Choroid plexus epithelial cell (primary cell): ENCODE measurements at places on chromosomes 5 and 9.

DNA sequence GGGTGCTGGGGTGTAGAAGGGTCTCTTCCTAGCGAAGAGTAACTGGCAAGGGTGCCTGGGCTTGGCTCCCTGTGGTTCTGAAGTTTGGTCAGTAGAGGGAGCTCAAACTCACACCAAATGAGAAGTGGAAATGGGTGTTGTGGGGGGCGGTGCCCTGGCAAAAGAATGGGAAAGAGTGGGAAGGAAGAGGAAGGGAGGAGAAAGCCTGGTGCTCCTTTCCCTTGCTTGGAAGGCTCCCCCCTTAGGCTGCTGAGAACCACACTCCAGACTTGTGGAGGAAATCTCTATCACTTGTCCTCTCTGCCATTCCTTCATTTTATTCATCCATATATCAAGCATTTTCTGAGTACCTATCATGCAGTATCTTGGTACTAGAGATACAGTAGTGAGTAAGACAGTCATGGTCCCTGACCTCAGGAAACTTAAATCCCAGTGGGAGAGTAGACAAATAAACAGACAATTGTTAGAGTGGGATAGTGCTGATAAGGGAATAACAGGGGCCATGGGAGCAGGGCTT lies 13.0 kb downstream of the SLC4A9 start:
- peak; percentile 74 for DNase-seq

GRCh38 chr9:114112778-114113584 lies 13.9 kb upstream of the KIF12 start:
- DNase-seq = peak; percentile 65

DNA sequence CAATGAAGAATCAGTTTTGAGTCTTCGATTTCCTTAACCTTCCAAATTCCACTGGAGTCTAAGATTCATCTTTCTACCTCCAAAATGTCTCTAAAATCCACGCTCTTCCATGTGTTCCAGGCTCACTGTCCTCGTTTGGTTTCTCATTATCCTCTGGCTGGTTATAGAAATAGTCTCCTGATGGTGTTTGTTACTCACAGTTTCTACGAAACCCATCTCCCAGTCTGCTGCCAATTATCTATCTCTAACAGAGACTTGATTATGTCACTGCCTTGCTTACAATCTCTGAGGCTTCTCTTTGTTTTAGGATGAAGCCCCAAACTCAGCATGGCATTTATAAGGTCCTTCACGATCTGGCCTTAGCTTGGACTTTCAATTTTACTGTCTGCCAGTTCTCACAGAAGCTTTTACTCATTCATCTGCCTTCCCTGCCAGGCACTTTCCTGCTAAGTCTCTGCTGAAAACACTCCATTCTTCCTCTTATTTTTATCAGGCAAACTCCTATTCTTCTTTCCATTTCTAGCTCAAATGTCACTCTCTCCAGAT lies 339.6 kb upstream of the SGCD start:
- no peak for DNase-seq

DNA sequence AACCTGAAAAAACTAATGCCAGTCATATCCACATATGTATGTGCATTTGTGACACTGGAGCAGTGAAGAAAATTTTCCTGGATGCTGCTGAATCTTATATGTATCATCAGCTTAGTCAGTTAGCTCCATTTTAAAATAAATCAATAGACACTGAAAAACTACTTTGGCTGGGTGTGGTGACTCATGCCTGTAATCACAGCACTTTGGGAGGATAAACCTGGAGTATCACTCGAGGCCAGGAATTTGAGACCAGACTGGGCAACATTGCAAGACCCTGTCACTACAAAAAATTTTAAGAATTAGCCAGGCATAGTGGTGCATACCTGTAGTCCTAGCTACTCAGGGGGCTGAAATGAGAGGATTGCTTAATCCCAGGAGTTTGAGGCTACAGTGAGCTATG lies 511.0 kb upstream of the TLE4 start:
- DNase-seq = no peak

GRCh38 chr9:136047775-136048559 lies 47.1 kb downstream of the NACC2 start:
- DNase-seq = no peak

DNA sequence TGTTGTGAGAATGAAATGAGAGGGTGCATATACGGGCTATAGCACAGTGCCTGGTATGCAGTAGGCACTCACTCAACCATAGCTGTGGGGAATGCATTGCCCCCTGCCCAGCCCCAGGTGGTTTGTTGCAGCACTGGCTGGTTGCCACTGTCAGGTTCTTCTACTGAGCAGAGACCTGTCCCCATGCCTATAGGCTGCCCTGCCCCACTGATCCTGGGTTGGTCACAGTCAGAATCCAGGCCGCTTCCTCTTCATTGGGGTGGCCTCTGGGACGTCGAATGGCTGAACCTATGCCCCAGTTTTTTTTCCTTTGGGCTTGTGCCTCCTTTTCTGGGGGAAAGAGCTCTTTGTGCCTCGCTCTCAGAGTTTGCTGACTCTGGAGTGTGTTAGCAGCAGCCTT lies 74.6 kb downstream of the RGS3 start:
- no peak for DNase-seq

DNA sequence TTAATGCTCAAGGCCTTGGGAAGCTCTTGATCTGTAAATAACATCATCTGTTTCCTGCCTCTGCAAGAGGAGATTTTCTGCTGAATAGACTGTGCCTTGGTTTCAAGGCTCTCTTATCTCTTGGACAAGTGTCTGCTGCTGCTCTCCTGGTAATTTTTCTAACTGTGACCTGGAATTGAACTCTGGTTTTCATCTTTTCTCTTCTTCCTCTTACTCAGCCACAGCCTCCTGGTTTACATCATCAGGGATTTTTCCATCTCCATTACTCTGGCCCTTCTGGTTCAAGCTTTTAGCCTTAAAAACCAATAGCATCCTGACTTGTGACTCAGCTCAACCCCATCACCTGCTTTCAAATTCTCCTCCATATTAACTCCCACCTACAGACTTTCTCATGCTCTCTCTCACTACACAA lies 49.6 kb upstream of the ITGA1 start:
- DNase-seq = peak; percentile 78

DNA sequence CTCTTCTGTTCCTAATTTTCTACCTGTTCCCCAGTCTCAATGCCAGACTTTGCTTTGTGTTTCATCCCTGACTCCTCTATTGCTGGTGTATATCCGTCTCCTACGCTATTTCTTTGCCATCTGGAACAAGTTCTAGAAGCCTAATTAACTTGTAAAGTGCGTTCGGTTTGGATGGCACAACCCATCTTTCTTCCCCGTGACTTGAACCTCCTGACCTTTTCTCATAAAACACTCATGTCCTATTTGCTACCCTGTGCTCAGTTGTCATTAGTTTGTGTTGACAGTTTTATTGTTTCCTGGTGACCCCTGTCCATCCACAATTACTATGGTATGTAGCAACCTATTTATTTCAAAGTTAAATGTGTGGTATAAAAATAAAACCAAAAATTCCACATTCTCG lies 323.5 kb downstream of the TLE4 start:
- no peak for DNase-seq

GRCh38 chr9:107523539-107523938 lies 34.0 kb upstream of the KLF4 start:
- no peak for DNase-seq

- peak; percentile 36 for DNase-seq
These were observed 165.7 kb downstream of the MPDZ start for GRCh38 chr9:13113751-13114150.

DNA sequence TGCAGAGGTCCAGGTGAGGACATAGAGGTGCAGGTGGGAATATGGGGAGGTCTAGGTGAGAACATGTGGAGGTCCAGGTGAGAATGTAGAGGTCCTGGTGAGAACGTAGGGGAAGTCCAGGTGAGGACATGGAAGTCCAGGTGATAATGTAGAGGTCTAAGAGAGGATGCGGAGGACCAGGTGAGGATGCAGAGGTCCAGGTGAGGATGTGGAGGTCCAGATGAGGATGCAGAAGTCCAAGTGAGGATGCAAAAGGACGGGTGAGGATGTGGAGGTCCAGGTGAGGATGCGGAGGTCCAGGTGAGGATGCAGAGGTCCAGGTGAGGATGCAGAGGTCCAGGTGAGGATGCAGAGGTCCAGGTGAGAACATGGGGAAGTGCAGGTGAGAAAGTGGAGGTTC lies 133.8 kb downstream of the MRPL36 start:
- DNase-seq = no peak

GRCh38 chr5:103523319-103523718 lies 39.3 kb downstream of the NUDT12 start:
- no peak for DNase-seq

GRCh38 chr9:110700953-110701352 lies 32.4 kb downstream of the MUSK start:
- DNase-seq = peak; percentile 35

GRCh38 chr5:137152616-137153015 lies 346.5 kb downstream of the SPOCK1 start:
- no peak for DNase-seq

GRCh38 chr5:1879292-1880263 lies 3.1 kb downstream of the IRX4 start:
- no peak for DNase-seq

GRCh38 chr5:82639393-82640144 lies 361.4 kb upstream of the RPS23 start:
- peak; percentile 58 for DNase-seq

DNA sequence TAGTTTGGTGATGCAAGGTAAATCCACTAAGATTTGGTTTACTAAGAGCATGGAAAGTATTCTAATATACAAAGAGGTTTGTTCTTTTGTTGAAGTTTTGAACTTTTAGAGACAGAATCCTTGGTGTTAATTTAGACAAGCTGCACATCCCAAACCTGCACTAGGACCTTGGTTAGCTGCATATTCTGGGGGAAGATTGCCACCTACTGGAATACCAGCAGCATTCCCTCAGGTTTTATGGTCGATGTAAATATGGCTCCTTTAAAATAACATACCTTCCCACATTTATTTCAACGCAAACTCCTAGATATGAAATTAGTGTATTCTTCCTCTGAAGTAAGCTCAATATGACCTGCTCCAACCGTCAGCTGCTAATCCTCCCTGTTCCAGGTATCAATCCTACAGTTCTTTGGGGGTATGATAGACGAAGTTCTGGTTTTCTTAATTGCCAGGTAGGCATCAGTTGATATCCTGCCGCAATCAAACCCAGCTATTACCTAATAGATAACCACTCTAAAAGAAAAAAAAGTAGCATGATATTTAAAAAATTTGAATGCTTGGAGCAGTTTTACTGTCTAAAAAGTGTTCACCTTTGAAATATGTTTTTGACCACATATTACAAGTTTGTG lies 624.1 kb downstream of the ISL1 start:
- peak; percentile 51 for DNase-seq

GRCh38 chr5:98514215-98514614 lies 259.2 kb upstream of the RGMB start:
- DNase-seq = no peak

- DNase-seq = no peak
These were observed 132.6 kb upstream of the IRX4 start for GRCh38 chr5:2015124-2015848.

GRCh38 chr5:96588539-96588938 lies 73.6 kb upstream of the CAST start:
- no peak for DNase-seq

- peak; percentile 83 for DNase-seq
These were observed 5.3 kb downstream of the ERAP2 start for GRCh38 chr5:96881511-96882115.

GRCh38 chr5:153565822-153566221 lies 75.4 kb downstream of the GRIA1 start:
- peak; percentile 84 for DNase-seq

GRCh38 chr9:119652931-119653330 lies 283.7 kb upstream of the BRINP1 start:
- DNase-seq = no peak

DNA sequence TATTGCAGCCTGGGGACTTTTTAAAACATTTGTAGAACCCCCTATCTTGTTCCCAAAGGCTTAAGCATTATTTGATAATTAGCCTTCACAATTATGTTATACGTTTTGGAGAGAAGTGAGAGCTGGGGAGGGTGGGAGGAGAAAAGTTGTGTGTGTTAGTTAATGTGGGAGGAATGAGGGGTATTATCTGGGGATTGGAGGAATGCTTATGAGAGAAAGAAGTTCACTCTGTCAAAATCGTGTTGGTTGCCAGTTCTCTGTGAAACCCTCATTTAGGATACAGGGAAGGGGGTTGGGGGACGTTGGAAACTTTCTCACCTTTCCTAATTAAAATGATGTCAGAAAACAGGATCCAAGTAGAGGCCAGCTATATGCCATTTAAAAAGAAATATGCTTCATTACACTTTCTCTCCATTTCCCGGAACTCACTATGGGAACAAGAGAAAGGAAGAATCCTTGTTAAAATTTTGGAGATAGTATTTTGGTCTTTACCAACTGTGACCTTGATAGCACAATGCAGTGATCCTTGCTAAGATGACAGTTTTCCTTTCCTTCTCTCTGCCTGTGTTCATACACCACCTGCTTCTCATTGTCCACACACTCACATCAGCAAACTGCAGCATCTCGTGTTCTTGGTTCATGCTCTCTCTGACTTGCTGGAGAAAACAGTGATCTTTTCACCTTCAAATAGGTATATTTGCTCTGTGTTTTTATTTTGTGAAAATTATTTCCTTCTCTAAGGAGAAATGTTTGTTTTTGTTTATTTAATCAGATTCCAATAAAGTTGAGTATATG lies 336.7 kb upstream of the CLINT1 start:
- DNase-seq = no peak

DNA sequence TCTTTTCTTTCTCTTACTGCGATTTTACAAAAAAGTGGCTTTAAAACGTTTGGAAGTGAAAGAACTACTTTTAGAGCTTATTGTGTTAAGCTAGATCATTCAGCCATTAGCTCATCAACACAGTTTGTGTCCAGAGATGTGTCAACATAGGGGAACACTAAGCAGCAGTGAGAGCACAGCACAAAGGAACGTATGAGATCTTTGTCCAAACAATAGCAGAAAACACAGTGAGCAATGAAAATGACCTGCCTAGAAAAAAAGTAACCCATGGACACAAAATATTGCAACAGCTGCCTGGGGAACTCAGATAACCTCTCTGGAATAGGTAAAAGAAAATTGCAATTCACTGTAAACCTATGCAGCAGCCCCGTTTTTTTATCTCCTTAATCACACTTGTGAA lies 372.5 kb downstream of the ARHGEF28 start:
- peak; percentile 58 for DNase-seq

GRCh38 chr5:137335493-137335892 lies 163.6 kb downstream of the SPOCK1 start:
- DNase-seq = no peak

DNA sequence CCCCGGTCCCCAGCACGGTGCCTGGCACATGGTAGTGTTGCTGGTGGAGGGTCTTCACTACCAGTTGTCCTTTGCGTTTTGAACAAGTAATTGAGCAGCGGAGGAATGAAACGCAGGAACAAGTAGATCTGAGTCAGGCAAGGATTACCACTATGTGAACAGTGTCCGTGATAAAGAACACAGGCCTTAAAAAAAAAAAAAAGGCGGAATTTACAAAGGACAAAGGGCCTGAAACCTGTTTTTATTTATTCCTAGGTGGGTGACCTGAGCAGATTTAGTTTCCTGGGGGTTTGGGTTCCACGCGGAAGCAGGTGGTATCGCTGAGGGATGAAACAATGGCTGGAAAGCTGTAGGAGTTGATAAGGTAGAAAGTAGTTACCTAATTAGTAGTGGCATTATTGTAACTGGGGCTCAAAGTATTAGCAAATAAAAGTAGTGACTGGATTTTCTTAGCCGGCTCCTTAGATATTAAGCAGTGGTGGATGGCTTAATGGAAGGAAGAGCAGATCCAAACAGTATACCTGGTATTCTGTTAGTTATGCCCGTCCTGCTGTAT lies 1.1 kb downstream of the RUSC2 start:
- peak; percentile 58 for DNase-seq
